ENCODE measurements at places on chromosomes 11 and 22. TPM values are rescaled to one million over a fixed set of nuclear protein-coding genes. Genes with fewer than 3 reads are reported as not detected.

PES1 gene
- 99.3 TPM for total RNA-seq

OR52N4 gene
- 0.29 TPM for total RNA-seq

FJX1 gene
- 0.62 TPM for total RNA-seq

LRRC56 gene
- total RNA-seq = 1.3 TPM

UVRAG gene
- total RNA-seq = 16.7 TPM

CECR2 gene
- not detected for total RNA-seq

HYOU1 gene
- total RNA-seq = 127 TPM

LARGE1 gene
- 0.81 TPM for total RNA-seq

LRRC32 gene
- 12.3 TPM for total RNA-seq

DGCR6 gene
- 0.80 TPM for total RNA-seq

MS4A7 gene
- not detected for total RNA-seq

APIP gene
- total RNA-seq = 32.9 TPM

ACR gene
- not detected for total RNA-seq

LRRN4CL gene
- 0.12 TPM for total RNA-seq

OR2D2 gene
- not detected for total RNA-seq

SAA4 gene
- total RNA-seq = not detected

DEUP1 gene
- total RNA-seq = not detected

SMC1B gene
- total RNA-seq = 1.1 TPM

KCNC1 gene
- not detected for total RNA-seq

TMEM151A gene
- total RNA-seq = not detected

SLC25A18 gene
- total RNA-seq = not detected

ZNF202 gene
- total RNA-seq = 7.8 TPM

RIC3 gene
- total RNA-seq = 5.0 TPM

GSTP1 gene
- total RNA-seq = 361 TPM

BBOX1 gene
- not detected for total RNA-seq

MGAT3 gene
- total RNA-seq = 0.05 TPM

MRGPRE gene
- not detected for total RNA-seq

SCO2 gene
- total RNA-seq = 1.9 TPM

PRRG4 gene
- 0.43 TPM for total RNA-seq

KDELR3 gene
- 0.94 TPM for total RNA-seq

MUC6 gene
- not detected for total RNA-seq

IL17RA gene
- 12.5 TPM for total RNA-seq

APOBEC3B gene
- 43.9 TPM for total RNA-seq

ABCC8 gene
- total RNA-seq = not detected
